ENCODE measurements at places on chromosomes 6 and 20.

DNA sequence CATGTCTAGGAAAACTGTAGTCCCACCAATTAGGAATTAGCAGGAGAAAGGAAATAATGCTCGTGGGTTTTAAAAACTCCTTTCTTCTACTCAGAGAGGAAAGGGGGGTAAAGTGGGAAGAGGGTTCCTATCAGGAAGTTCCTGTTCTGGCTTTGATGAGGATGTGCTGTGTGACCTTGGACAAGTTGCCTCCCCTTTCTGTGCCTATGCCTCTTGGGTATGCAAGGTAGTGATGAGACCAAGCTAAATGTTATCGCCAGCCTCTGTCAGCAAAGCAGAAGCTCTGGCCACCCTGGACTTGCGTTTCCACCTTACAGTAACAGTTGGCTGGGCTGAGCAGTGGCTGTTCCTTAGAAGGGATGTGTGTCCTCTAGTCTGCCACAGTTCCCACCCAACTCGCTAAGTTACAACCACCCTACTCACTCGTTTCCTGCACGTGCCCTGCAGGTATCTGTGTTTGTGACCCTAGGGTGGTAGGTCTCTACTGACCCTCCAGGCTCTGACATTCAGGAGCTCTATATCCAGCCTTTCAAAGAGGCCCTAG is 110.0 kb downstream of the PREX1 start:
- DNase-seq = no peak

- DNase-seq = no peak
These were observed 245.4 kb upstream of the ASCC3 start for GRCh38 chr6:101126501-101126900.

GRCh38 chr6:131966443-131966842 is 15.3 kb upstream of the CCN2 start:
- no peak for DNase-seq

GRCh38 chr20:51380401-51381385 is 161.8 kb downstream of the NFATC2 start:
- peak; percentile 49 for DNase-seq

- DNase-seq = no peak
These were observed 181.8 kb downstream of the CDH4 start for GRCh38 chr20:61433816-61434215.

GRCh38 chr6:109188115-109188411 is 92.8 kb downstream of the CEP57L1 start:
- no peak for DNase-seq

DNA sequence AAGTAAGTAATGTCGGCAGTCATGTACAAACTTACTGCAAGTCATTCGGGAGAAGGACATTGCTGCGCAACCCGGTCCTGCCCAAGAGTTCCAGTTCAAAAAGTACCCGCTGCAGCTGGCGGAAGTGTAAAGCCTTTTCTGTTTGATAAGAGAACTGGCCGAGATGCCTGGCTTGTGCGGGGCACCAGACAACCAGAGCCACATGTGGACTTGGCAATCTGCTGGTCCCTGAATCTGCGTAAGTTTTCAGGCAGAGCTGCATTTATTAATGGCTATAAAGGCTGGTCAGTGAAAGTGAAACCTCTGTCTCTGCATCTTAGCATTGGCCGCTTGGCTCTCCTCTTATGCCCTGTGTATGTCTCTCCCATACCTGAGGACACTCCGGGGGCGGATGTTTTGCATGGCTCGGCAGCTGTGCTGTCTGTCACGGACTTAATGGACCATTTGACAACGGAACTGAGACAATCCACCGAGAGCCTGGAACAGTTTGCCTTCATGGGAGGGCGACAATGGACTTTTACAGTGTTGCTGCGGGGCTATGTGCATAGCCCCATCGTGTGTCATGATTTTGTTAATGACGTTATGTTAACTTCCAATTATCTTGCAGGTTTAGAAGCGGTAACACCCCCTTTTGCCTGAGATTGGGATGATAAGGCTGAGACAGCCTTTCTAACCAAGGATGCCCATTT is 19.8 kb upstream of the RGS17 start:
- DNase-seq = peak; percentile 50

Measured in aorta (tissue), 5 donors.